ENCODE measurements at places on chromosomes 1 and 21.

DNA sequence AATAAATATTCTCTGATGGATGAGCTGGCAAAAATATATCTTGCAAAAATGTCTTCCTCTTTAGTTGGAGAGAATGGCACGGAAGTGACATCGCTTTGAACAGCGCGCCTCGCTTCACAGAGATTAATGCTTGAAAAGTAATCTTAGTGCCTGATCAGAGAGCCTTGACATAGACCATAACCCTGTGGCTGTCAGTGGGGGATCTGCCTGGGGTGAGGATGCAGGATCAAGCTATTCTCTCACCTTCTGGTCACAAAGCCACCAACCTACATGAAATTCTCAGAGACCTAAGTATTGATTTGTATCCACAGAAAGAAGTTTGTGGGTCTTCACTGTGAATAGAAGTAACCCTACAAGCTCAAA, 492.6 kb downstream of the LMO4 start:
- DNase-seq, result no peak

GRCh38 chr1:221783936-221784335, 42.0 kb upstream of the DUSP10 start:
- no peak for DNase-seq

DNA sequence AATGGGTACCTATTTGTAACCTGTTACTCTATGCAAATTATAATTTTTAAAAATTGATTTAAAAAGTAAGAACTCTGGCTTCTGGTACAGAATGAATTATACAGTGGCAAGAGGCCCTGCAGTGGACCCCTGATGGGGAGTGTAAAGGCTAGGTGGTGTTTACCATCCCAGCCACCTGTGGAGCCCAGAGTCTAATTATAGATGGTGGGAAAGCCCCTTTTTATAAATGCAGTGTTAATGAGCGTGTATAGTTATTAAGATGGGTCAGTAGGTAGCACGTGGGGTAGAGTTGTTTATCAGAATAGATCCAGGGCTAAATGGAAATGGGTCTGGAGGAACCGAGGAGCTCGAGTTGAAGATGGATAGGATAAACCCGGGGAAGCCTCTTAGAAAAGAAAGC, 13.9 kb upstream of the PRELP start:
- no peak for DNase-seq

GRCh38 chr1:46653405-46653958, 14.7 kb downstream of the ATPAF1 start:
- no peak for DNase-seq

DNA sequence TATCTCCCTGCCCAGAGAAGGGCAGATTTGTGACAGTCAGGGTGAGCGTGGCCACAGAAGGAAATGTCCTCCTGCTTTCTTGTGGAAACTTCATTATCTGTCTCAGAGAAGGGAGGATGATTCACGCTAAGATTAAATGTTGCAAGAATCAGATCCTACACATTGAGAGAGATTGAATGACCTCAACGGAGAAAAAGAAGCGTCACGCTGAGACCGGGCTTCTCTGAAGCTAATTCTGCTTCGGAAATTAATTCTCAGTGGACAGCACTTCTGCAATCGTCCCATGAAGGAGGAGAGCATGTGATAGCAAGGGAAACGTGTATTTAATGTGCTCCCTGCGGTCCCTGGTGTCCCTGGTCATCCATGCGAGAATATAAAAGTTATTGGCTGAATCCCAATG, 19.8 kb upstream of the C1orf21 start:
- DNase-seq, result no peak

GRCh38 chr1:6049419-6049818, 3.7 kb downstream of the KCNAB2 start:
- DNase-seq, result no peak

GRCh38 chr1:3219791-3220467, 150.9 kb downstream of the PRDM16 start:
- DNase-seq, result no peak

DNA sequence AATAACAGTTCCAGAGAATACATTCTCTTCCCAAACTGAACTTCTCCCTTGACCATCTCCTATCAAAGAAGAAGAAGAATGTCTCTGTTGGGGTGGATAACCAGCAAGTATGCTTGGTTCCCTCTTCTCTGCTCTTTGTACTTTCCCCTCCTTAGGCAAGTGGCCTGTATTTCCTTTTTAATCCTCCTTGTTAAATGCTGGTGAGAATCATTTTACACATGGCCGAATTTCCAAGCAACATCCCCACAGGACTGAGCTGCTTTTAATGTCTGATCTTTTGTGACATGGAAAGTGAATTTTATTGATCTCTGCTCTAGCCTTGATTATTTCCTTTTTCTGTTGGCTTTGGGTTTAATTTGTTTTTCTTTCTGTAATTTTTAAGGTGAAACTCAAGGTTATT, 336.7 kb downstream of the DUSP10 start:
- DNase-seq, result no peak

GRCh38 chr1:115505148-115505571, 136.6 kb upstream of the VANGL1 start:
- DNase-seq, result no peak
